ENCODE measurements at places on chromosomes 3 and 15. TPM values are rescaled to one million over a fixed set of nuclear protein-coding genes. Genes with fewer than 3 reads are reported as not detected.

DNA sequence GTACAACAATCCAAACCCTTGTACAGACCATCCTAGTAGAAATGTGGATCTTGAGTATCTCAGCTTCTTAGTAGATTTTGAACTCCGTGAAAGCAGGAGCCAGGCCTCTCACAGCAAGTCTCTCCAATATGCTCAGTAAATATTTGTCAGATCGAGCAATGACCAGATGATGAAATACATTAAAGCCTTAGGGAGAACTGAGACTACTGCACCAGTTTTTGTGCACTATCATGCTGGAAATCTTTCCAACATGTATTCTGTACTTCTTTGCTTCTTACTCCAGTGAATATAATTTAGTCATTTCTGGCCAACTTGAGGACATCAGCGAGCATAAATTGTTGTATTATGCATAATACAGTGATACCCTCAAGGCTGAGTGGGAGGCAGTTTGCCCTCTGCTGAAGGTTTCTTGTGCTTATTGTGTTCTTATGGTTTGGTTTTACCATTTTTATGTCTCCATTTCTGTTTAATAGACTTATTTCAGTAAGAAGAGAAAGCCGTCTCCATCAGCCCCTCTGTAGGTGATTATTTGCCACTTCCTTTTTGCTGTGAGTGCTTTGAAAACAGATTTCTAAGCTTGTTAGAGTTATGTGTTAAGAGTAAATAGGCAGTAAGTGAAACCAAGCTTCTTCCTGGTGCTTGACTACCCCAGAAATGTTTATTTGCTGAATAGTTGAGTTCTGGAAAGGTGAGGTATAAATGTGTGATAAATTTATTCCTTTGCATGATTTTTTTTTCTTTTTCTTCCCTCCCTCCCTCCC, 147.1 kb downstream of the PGPEP1L start:
- H3K27ac ChIP-seq = peak overlapping the region; percentile 53
- peaks cover 28% of the 10 kb centered on the region for H3K4me1 ChIP-seq
- no peaks in the 10 kb centered on the region for H3K36me3 ChIP-seq
- no peak for DNase-seq

STRIT1 gene
- not detected for total RNA-seq

MYO5C gene
- 1.3 TPM for total RNA-seq

HCN4 gene
- not detected for total RNA-seq

- H3K36me3 ChIP-seq = no peaks in the 10 kb centered on the region
- H3K27me3 ChIP-seq = no peaks in the 10 kb centered on the region
- no peak for DNase-seq
- no peak overlapping the region for H3K27ac ChIP-seq
- H3K4me3 ChIP-seq = no peak overlapping the region
Observed at GRCh38 chr3:104878395-104878794, 488.3 kb upstream of the ALCAM start.
